T-helper 22 cell (primary cell): ENCODE measurements at places on chromosomes 4 and X.

- no peak for DNase-seq
These were observed 46.1 kb downstream of the PGRMC2 start for GRCh38 chr4:128241425-128241913.

GRCh38 chr4:38310446-38311043, 350.3 kb downstream of the PTTG2 start:
- peak; percentile 65 for DNase-seq

DNA sequence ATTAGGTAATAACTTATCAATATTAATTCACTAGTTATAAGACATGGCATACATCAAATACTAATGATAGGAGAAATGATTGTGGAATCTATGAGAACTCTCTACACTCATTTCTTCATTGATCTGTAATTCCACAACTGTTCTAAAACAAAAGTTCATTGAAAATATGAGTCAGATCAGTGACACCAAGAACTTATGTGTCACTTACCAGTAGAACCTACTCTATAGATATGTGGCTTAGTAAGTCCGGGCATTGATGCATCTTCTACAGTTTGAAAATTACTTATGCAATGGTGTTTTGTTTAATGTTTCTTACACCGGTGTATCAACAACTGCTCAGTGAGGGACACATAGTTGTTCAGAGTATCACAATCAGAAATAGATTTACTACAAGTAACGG, 520.3 kb downstream of the ARAP2 start:
- no peak for DNase-seq

GRCh38 chr4:78720994-78721677, 55.0 kb upstream of the BMP2K start:
- DNase-seq: no peak

- DNase-seq: no peak
These were observed 120.9 kb downstream of the ANKRD50 start for GRCh38 chr4:124591637-124592036.

DNA sequence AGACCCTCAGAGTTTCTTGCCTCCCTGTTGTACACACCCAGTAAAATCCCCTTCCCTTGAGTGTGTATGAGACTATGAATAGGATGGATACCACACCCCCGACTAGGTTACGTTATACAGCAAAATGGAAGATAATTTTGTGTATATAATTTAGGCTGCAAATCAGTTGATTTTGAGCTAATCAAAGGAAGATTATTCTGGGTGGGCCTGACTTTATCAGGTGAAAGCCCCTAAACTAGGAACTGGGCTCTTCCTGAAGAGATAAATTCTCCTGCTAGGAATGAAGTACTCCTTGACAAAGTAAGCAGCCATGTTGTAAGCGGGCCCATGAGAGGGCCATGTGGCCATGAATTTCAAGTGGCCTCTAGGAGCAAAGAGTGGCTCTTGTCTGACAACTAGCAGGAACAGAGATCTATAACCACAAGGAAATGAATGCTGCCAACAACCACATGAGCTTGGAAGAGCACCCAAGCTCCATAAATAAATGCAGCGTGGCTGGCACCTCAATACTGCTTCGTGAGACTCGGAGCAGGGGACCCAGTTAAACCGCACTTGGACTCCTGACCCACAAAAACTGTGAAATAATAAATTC, 646.4 kb downstream of the IL1RAPL1 start:
- DNase-seq: no peak

GRCh38 chr4:54449999-54450398, 207.8 kb upstream of the KIT start:
- DNase-seq: no peak

- DNase-seq: no peak
These were observed 23.2 kb upstream of the MXD4 start for GRCh38 chr4:2284934-2285612.

DNA sequence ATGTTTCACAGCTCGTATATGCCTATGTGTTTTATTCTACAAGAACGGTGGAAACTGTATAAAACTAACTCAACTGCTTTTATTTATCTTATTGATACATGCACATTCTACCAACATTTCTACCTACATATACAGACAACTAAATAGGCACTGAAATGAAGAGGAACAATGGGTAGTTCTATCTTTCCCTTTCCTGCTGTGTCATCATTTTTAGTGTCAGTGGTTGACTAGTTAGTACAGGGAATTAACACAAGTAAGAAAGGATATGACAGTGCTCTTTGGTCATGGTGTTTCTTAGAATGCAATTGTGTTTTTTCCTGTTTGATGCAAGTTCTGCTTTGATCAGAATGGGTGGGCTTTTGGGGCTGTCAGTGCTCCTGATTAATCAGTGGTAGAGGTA, 293.8 kb upstream of the CTSO start:
- no peak for DNase-seq

DNA sequence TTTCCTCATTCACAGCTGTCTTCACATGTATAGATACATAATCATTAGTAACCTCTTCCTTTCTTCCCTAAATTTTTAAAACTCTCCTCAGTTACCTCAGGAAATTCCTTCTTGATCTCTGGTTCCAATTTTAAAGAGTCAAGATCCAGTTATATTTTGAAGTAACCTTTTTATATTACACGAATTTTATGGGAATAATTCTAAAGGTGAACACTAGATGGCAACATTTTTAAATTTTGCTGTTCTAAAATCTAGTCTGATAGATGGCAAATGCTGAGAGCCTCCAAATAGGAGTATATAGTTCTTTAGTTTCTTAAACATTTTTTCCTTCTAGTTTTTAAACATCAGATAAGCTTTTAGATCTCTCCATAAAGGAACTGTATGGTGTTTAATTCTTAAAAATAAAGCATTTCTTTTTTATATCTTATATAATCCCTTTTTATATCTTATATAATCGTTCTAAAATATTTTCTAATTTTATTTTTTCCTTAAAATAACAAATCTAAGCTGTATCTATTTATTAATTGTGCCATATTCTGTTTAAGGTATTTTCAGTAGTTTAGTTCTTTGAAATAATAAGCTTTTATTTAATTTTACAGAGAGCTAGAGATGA, 37.9 kb upstream of the PAPSS1 start:
- DNase-seq: no peak

- DNase-seq: no peak
These were observed 11.1 kb upstream of the SMIM14 start for GRCh38 chr4:39649639-39650265.

DNA sequence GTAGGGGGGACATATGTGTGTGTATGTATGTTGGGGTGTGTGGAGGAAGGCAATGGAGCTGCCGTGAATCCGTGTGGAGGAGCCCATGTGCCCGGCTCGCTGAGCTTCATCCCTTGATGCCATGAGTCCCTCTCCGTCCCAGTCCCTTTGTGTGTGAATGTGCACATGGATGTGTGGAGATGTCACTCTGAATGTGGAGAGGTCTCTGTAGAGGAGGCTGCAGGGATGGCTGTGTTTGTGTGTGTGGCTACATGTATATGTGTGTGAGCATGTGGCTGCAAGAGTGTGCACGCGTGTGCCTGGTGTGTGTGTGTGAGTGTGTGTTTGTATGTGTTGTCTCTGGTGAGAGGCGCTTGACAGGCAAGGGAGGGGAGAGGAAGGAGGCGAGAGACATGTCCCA, 1.3 kb downstream of the DLG3 start:
- DNase-seq: no peak
